ENCODE measurements at places on chromosomes 16 and 17.

- no peak for DNase-seq
Measured at GRCh38 chr17:34424814-34425491, 61.9 kb upstream of the CCL1 start.

- no peak for DNase-seq
Measured at GRCh38 chr17:75759457-75759856, 5.5 kb downstream of the GALK1 start.

GRCh38 chr16:70437582-70438557 is 1.0 kb downstream of the ST3GAL2 start:
- no peak for DNase-seq

DNA sequence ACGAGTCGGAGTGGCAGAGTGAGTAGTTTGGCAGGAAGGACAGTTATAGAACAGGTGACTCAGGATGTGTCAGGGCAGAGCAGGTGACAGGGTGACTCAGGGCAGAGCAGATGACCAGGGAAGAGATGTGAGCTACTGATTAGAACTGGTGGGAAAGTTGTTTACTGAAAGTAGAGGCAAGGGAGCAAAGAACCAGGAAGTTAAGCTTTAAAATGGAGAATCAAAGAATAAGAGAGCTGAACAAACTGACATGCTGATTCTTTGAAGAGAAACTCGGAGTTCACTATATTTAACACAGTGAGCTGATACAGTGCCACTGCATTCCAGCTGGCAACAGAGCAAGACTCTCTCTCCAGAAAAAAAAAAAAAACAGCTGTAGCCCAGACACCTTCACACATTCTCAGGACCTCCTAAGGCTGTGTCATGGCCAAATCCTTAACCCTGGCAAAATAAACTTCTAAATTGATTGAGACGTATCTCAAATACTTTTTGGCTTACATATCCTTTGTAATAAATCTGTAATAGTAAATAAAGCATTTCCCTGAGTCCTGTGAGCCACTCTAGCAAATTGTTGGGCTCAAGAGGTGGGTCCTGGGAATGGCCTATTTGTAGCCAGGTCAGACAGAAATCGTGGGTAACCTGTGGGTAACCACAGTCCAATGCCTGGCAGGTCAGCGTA is 12.3 kb upstream of the UBE2I start:
- DNase-seq, result no peak

DNA sequence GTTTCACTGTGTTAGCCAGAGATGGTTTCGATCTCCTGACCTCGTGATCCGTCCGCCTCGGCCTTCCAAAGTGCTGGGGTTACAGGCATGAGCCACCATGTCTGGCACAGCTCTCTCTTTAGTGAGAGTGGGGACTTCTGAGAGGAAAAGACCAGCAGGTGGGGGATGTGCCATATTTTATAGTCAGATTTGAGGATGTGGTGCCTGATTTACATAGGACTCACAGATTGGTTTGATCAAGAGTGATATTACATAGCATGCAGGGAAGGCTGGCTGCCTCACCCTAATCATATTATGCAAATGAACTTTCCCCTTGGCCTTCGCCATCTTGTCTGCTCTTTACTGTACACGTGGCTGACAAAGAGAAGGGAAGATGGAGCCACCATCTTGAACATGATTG is 28.1 kb upstream of the MAPK3 start:
- DNase-seq, result no peak

DNA sequence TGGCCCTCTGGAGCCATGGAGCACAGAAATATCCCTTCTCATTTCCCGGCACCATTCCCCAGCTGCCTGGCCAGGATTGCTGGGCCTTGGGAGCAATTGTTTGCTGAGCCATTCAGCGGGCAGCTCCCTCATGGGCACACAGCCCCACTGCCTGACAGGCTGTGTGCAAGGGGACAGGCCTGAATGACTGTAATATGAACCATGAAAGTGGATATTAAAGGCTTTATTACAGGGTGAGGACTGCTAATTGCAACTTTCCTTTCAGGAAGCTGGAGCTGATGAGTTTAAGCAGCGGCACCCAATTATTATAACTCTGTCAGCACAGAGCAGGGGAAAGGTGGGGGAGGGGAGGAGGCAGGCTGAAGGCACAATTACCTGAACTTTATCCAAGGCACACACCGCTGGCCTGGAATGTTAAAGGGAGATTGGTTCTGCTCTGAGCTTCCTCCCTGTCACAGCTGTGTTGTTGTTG is 159.8 kb upstream of the SDK2 start:
- no peak for DNase-seq

GRCh38 chr17:40750391-40750790 is 4.7 kb downstream of the KRT25 start:
- no peak for DNase-seq

GRCh38 chr17:19978209-19978802 is 678 bp upstream of the AKAP10 start:
- no peak for DNase-seq

- DNase-seq, result no peak
Measured at GRCh38 chr17:17182598-17183136, 23.5 kb downstream of the PLD6 start.

DNA sequence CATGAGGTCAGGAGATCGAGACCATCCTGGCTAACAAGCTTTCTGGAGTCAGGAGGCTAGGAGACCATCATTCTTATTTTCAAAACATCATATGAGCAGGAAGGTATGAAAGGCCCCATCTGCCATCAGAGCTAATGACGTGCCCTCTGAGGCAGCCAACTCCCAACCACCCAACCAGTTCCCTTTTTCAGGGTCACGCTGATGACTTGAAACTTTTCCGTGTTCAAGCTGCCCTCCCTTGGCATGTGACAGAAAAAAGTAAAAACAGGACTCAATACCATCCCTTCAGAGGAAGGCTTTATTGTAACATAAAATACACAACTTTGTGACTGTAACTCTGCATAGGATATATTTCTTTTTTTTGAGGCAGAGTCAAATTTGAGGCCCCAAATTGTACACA is 4.6 kb upstream of the GHDC start:
- no peak for DNase-seq

GRCh38 chr16:46922239-46922638 is 38.1 kb downstream of the GPT2 start:
- DNase-seq, result no peak

DNA sequence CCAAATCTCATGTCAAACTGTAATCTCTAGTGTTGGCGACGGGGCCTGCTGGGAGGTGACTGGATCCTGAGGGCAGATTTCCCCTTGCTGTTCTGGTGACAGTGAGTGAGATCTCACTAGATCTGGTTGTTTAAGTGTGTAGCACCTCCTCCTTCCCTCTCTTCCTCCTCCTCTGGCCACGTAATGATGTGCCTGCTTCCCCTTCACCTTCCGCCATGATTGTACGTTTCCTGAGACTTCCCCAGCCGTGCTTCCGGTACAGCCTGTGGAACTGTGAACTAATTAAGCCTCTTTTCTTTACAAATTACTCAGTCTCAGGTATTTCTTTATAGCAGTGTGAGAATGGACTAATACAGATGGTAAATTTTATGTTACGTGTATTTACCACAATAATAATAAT is 49.2 kb downstream of the METTL16 start:
- DNase-seq, result no peak

- DNase-seq, result no peak
Measured at GRCh38 chr16:89395150-89396142, 94.9 kb downstream of the ANKRD11 start.

DNA sequence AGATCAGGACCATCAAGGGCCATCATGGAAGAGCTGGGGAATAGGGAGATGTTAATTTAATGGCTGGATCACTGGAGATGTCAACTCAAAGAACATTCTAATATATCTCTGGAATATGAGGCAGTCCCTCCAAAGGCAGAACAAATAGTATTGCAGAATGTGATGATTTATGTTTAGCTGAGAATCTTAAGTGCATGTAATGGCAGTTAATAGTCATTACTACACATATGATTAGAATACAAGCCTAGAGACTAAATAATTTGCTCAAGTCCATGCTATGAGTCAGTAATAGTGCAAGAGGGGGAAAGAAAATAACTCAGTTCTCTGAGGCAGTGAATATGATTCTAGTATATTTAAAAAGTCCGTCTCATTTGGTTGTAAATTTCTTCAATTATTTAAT is 32.3 kb downstream of the SNTB2 start:
- DNase-seq, result no peak

- DNase-seq, result peak; percentile 27
Measured at GRCh38 chr17:17568772-17569195, 22.7 kb downstream of the PEMT start.

GRCh38 chr17:54882950-54883349 is 17.7 kb upstream of the TOM1L1 start:
- DNase-seq, result no peak

GRCh38 chr16:30923554-30924075 is at the start of gene FBXL19:
Gene FBXL19, plus strand, starts transcription at chr16:30923572. Its CDS starts 2,183 bp downstream, at chr16:30925755.
- no peak for DNase-seq

Data from activated CD4-positive, alpha-beta T cell treated with anti-CD3 and anti-CD28 coated beads, Interleukin-2, amount 50 U/mL, for 24 hours (primary cell).